ENCODE measurements at places on chromosomes 5 and 9.

- no peak for DNase-seq
These were observed 72.0 kb downstream of the NUP214 start for GRCh38 chr9:131197160-131197911.

- DNase-seq: no peak
These were observed 110.6 kb downstream of the GADD45G start for GRCh38 chr9:89715318-89715858.

DNA sequence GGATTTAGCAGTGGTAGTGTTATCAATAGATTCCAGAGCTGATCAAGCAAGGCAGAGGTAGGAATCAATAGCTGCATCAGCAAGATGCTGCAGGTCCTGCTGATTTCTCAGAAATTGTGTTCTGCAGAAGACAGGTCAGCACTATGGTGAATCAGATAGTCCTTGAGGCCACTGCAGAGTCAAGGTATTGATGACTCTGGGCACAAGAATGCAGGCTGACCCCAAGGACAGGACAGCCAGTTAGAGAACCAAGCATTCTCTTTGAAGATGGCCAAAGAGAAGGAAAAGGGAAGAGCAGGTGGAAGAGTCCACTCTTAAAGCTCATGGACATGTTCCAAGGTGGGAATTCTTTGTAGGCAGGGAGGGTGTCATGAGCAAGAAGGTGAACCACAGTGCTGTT is 28.0 kb downstream of the PRUNE2 start:
- DNase-seq: no peak

DNA sequence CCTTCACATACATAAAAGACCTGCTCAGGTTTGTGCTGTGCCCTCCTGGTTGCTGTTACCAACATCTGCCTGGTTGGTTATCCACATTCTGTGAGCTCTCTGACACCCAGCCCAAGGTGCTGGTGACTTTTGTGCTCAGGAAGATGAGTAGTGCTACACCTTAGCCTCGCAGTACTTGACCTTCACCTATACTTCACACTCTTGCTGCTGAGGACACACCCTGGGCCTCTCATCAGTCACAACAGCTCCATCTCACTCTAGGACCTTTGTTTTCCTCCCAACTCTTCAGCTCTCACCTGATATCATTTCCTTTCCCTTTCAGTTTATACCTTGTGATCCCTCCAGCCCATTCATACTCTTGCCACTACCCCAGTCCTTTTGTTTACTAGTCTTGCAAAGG is 10.7 kb upstream of the SLC22A5 start:
- no peak for DNase-seq

- no peak for DNase-seq
These were observed 565.5 kb upstream of the DMAC1 start for GRCh38 chr9:8365029-8365428.

GRCh38 chr5:130109152-130109551 is 204.9 kb downstream of the CHSY3 start:
- DNase-seq: no peak

DNA sequence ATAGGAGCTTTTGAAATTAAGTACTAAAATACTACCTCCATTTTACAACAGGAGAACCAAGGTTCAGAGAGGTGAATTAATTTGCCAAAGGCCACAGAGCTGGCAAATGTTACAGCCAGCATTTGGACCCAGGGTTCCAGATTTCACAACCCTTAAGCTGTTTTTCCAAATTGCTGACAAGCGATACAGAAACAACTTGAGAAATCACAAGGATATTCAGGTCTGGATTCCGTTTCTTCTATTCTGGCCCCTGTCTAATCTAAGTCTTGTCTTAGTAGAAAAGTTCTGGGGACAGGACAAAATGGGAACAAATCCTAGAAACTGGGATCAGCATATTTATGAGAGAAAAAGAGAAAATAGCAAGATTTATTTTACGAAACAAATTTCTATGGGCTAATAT is 103.1 kb upstream of the PRLR start:
- no peak for DNase-seq

DNA sequence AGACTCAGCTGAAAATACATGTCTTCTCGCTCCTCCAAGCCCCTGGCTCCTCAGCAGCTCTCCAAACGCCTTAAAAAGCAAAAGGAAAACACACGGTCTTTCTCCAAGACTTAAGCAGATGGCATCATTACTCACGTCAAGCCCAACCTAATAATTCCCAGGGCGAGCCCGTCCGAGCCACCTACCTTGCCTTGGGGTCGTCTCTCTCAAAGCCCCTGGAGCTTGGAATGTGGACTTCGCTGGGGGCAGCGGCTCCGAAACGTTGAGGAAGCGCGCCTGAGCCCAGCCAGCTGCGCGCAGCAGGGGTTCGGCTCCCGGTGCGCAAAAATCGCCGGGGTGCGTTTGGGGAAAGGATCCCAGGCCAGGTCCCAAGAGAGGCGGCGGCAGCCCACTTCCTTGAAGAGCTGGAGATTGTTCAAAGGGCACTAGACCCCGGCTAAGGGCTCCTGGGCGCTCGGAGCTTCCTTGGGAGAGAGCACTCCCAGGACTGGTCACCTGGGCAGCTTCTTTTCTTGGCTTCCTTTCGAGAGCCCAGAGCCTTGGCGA is 395 bp downstream of the DRD1 start:
- no peak for DNase-seq

GRCh38 chr9:70468291-70468690 is 53.8 kb upstream of the KLF9 start:
- no peak for DNase-seq

All from GM06990 (cell line).